ENCODE measurements at places on chromosomes 5 and 9.

DNA sequence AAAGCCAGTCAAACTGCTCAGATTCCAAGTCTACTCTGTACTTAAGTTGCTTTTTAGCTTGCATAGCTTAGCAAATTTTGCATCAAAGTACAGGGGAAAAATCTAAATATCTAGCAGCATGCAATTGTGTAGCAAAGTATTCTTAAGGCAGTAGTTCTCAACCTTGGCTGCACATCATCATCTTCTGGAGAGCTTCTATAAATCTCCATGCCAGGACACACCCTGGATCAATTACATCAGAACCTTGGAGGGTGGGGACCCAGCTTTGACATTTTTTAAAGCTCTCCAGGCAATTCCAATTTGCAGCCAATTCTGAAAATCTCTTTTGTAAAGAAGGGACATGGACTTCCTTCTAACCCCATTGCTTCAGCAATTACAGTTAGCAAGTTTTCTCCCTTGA is 187.5 kb downstream of the SNCAIP start:
- DNase-seq, result no peak

- DNase-seq, result no peak
These were observed 42.5 kb downstream of the KCNIP1 start for GRCh38 chr5:170546282-170546681.

DNA sequence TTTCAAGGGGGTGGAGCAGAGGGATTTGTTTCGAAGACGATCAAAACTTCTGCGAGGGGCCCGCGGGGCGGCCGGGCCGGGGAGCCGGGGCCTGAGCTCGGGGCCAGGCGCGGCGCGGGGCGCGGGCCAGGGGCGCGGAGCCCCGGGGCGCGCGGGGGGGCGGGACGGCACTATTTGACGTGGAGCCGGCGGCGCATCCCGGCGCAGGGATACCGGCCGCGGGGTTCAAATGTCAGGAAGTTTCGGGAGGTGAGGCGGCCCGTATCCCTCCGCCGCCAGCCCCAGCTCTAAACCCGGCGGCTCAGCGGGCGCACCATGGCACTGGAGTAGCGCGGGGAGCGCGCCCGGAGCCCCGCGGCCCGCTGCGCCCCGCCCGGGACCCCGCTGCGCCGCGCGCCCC is at the start of gene LMX1B:
TSS of gene LMX1B (plus strand) at position 278 of the 400 bp plus-strand sequence. CDS start 522 bp downstream, outside the sequence.
- DNase-seq, result no peak

DNA sequence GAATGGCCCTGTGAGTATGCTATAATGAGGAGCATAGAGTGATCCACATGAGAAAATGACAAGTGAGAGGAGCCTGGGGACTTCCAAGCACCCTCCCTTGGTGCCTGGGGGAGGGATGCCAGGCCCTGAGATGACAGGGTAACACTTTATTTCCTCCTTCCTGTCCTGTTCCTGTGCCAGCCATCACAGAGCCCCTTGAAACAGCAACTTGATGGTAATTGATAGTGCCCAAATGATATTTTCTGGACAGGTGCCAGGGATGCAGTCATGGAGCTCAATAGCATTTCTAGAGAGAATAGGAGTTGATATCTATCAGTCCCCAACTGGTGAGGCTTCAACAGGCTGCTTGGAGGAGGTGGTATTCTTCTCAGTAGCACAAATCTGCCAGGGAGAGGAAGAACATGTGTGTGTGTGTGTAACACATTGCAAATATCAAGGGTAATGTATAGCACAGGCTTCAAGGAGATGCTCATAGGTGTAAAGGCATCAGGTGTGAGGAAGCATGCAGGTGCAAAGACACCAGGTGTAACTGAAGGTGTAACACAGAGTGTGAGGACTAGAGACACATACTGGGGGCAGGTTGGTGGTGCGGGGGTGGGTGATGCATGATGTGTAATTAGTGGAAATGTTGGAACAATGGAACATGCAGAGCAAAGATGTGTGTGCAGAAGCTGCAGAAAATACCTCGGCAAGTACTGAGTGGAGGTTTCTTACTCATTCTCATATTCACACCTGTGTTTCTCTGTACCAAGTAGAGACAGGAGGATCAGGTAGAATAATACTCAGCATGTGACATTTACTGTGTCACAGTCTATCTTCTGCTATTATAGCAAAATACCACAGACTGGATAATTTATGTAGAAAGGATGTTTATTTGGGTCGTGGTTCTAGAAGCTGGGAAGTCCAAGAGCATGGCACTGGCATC is 18.1 kb upstream of the WWC1 start:
- no peak for DNase-seq

- DNase-seq, result no peak
These were observed 1.6 kb downstream of the IRX4 start for GRCh38 chr5:1881098-1881572.

DNA sequence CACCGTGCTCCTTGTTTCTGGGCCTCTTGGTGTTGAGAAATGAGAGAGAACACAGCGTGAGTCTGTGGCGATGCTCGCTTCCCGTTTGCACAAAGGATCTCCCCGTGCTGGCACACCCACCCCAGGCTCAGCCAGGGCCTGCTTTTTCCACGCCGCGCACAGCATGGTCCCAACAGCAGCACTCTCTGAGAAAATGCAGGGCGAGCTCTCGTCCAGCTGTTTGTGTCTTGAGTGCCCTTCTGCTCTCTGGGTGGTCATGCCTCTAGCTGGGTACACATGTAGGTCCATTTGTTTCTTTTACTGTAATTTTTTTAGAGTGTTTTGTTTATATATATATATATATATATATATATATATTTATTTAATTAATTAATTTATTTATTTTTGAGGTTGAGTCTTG is 26.6 kb downstream of the FBXW5 start:
- no peak for DNase-seq

- no peak for DNase-seq
These were observed 324.6 kb upstream of the TYRP1 start for GRCh38 chr9:12368569-12368968.

GRCh38 chr5:14131855-14132503 is 11.2 kb upstream of the TRIO start:
- DNase-seq, result no peak

- no peak for DNase-seq
These were observed 424 bp downstream of the HAND1 start for GRCh38 chr5:154477382-154478223.

DNA sequence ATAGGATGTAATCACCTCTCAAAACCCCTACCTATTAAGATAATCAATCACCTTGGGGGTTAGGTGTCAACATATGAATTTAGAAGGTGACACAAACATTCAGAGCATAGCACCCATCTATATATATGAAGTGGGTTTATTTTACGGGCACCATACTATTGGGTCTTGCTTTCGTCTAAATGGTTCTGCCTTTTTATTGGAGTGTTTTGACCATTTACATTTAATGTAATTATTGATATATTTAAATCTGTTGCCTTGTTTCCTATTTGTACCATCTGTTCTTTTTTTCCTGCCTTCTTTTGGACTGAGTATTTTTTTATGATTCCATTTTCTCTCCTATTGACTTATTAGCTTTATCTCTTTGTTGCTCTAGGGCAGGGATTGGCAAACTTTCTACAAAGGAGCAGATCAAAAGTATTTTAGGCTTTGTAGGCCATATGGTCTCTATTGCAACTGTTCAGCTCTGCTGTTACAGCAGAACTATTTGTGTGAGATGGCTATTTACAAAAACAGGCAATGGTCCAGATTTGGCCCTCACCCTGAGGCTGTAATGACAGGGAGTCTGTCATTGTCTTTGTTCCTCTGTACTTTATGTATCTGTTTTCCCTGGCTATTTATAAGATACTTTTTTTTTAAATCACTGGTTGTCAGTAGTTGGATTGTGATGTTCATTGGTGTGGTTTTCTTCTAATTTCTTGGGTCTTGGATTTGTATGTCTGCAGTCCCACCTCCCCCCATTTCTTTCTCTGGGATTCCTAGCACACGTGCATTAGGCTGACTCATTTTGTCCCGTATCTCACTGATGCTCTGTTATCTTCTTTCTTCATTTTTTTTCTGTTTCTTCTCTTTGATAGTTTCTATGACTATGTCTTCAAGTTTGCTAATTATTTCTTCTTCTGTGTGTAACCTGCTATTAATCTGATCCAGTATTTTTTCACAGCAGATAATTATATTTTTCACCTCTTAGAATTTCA is 127.1 kb downstream of the DAB2IP start:
- DNase-seq, result no peak

- peak; percentile 18 for DNase-seq
These were observed 129.0 kb upstream of the ALDH1B1 start for GRCh38 chr9:38263532-38263931.

DNA sequence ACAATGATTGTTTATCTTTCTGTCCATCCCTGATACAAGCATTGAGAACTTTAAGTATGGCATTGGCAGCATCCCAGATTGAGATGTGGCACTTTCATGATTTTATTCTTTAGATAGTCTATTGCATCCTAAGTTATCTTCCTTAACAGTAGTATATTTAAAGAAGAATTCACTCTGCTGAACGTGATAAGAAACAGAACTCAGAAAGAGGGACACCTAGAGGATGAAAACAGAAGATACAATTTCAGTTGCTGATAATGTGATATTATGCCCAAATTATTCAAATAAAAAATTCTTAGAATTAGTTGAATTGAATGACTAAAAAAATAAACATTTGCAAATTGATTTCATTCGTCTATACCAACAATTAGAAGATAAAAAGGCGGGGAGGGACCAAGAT is 218.1 kb upstream of the DMRTA1 start:
- no peak for DNase-seq

GRCh38 chr5:28328681-28329080 is 1290.3 kb upstream of the CDH9 start:
- no peak for DNase-seq

GRCh38 chr5:24291916-24292315 is 352.9 kb downstream of the CDH10 start:
- no peak for DNase-seq

DNA sequence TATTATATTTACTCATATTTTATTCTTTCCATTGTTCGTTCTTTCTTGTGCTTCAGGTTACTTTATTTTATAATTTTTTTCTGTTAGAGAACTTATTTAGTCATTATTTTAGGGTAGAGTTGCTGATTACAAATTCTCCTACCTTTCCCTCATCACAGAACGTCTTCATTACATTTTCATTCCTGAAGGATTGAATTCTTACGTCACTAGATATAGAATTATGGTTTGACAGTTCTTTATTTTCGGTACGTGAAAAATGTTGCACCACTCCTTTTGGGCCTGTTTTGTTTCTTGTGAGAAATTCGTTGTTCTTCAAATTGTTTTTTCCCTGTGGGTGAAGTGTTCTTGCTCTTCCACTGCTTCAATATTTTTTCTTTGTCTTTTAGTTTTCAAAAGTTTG is 20.8 kb upstream of the OR2S2 start:
- no peak for DNase-seq

GRCh38 chr5:138601444-138601843 is 26.2 kb upstream of the HSPA9 start:
- DNase-seq, result peak; percentile 23

DNA sequence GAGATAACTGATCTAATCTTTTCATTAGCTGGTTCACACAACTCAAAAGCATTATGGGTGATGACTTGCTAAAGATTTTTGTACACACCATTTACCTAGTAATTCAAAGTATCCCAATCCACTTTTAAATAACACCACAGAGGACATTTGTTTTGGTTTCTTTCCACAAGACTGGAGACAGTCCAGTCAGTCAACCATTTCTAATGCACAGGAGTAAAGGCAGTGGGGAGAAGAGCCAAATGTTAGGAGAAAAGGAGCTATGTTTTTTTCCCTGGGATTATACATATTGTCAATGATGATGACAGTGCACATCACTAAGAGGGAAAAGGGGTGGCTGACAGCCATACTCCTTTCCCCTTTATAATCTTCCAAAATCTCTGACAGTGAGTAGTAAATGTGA is 240.9 kb downstream of the GABRB2 start:
- DNase-seq, result no peak

GRCh38 chr5:169736653-169737052 is 99.6 kb downstream of the DOCK2 start:
- DNase-seq, result no peak

GRCh38 chr5:52665559-52665958 is 122.2 kb upstream of the ITGA1 start:
- DNase-seq, result no peak

DNA sequence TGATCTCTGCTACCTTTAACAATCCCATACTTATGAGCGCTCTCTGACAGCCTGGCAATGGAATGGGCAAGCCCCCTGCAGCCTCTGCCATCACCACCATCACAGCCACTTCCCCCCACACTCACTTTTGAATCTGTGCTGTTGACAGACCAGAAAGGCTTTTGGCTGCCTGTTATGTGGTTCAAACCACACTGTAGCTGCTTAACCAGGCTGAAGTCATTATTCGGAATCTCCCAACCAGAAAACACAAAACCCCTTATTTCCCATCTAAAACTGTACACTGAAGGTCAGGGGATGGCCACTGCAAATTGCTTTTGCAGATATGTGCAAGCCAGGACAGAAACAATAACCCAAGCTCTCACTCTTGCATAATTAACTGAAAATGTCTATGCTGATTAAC is 35.8 kb downstream of the PTCH1 start:
- DNase-seq, result no peak

DNA sequence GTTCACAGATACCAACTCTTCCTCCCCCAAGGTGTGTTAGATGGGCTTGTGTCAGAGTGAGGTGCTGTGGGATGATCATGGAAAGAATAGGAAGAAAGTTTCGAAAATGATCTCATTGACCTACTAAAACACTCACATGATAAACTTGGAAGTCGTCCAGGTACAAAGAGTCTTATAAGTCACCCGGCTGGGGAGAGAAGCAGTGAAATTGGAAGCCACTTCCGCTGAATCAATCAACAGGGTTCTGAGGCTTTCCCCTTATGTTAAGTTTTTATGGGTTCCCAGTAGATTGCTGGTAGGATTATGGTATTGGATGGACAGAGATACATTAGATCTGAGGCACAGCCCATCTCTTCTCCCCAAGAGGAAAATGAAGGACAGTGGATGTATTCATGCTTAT is 218.8 kb upstream of the MSX2 start:
- peak; percentile 62 for DNase-seq

DNA sequence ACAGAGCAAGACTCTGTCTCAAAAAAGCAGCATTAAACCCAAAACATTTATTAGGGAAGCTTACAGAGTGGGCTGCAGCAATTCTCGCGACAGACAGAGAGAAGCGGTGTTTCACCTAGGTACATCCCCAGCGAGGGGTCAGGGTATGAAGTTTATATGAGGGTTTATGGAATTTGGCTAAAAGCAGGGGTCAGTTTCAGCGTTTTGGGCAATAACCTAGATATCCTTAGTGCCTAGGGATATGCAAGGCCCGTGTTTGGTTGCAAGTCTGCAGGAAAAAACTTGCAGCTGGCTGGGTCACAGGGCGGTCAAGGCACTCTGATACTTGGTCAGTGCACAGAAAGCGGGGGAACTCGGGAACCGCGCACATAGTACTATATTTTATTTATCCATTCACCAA is 649 bp upstream of the GLE1 start:
- peak; percentile 1 for DNase-seq

Measured in LoVo (cell line).